T follicular helper cell (primary cell): ENCODE measurements at places on chromosomes 13 and 19.

GRCh38 chr13:77339408-77339807 lies 12.5 kb upstream of the MYCBP2 start:
- no peak for DNase-seq

- no peak for DNase-seq
These were observed 9.6 kb downstream of the CD37 start for GRCh38 chr19:49344505-49345423.

- DNase-seq: no peak
These were observed 29.1 kb upstream of the CSNK1A1L start for GRCh38 chr13:37134411-37135041.

- DNase-seq: no peak
These were observed 244.3 kb downstream of the RGCC start for GRCh38 chr13:41701676-41702075.

DNA sequence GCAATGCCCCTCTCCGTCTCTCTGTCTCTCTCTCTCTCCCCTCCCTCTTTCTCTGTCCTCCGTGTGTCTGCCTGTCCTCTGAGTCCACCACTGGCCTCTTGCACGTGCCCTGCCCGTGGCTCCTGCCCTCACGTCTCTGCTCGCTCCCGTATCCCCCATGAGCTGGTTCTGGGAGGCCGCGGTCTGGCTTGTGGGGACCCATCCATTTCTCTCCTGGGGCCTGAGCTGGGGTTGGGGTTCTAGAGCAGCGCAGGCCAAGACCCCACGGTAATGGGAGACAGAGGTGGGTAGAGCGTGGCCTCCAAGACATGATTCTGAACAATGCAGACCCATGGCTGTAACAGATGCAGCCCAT lies 19.0 kb downstream of the C2CD4C start:
- no peak for DNase-seq

DNA sequence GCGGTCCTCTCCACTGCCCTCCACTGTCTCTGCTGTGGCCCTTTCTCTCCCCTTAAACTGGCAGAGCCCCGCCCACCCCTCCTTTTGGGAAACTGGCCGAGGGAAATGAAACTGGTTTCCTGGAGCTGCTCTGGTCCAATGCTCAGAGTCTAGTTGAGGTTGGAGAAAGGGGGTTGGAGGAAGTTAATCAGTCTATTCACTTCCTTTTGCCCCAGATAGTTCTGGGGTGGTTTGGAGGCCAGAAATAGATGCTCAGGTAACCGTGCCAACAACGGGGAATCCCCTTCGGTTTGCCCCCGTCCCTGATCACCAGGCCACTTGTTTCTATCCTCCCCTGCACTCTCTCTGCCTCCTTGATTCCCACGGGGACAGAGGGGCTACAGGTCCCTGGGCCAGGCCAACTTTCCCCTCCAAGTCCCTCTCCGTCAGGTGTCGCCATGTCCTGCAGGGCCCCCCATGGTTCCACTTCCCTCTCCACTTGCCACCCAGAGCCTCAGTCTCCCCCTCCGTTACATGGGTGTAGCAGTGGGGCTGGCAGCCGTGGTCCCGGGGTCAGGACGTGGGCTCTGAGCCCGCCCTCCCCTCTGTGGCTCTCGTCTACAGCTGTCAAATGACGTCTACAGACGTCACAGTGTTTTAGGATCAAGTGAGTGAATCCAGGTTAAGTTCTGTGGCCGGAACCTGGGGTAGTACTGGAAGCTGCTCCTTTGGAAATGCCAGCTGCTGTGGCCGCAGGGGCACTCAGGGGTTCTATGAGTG lies at the start of gene IL4I1:
Gene IL4I1, minus strand, starts transcription at position 25 of the 759 bp plus-strand sequence. CDS start 727 bp downstream, outside the sequence.
- DNase-seq: peak; percentile 44

- DNase-seq: no peak
These were observed 621 bp downstream of the FBL start for GRCh38 chr19:39845584-39845932.

GRCh38 chr19:1608359-1609102 lies 3.3 kb upstream of the UQCR11 start:
- DNase-seq: no peak

DNA sequence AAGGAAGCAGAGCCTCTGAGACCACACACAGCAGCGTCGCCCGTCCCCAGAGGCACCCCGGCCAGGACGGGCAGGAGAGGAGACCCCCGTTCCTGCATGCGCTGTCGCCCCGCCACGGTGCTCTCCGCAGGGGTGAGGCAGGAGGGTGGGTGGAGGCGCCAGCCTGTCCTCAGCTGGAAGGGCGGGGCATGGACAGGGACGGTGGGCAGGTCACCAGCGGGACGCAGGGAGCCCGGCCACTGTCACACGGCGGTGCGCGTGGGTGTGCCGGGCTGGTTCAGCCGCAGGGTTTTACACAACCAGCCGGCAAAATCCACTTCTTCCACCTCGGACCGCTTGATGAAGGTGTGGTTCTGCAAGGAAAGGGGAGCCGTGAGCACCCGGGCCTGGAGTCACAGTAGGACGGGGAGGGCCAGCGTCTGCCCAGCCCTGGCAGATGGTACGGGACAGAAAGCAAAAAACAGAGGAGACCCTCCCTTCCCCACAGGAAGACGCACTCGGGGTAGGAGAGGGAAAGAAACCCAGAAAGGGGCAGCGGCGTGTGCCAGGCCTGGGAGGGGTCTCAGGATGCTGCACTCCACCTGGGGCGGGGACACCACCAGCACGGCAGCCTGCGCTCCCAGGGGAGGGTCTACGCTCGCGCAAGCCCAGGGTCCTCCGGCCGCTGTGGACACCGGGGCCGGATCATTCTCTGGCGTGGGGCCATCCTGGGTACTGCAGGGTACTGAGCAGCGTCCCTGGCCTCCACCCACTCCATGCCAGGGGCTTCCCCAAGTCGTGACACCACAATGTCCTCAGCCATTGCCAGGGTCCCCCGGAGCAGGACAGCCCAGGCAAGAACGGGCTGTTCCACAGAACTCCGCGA lies 23.9 kb upstream of the ZBTB7A start:
- DNase-seq: no peak

- no peak for DNase-seq
These were observed 32.1 kb downstream of the RDH8 start for GRCh38 chr19:10045371-10045770.

DNA sequence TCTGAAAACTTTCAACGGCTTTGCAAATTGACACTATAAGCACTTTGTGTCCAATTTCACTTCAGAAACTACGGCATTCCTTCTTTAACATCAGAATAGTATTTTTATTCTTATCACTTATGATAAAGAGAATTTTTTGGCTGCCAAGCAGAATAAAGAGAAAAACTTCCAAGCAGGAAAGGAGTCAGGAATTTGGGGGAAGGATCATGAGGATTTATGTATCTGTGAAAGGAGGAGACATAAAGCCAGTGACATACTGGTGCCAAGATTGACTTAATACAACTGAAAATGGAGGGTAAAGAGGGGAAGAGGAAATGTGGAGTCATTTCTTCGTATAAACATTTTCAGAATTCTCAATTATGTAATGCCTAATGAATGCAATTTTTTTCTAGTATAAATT lies 94.7 kb downstream of the RBM26 start:
- DNase-seq: no peak

- DNase-seq: no peak
These were observed 106.4 kb upstream of the SERP2 start for GRCh38 chr13:44267203-44267602.

DNA sequence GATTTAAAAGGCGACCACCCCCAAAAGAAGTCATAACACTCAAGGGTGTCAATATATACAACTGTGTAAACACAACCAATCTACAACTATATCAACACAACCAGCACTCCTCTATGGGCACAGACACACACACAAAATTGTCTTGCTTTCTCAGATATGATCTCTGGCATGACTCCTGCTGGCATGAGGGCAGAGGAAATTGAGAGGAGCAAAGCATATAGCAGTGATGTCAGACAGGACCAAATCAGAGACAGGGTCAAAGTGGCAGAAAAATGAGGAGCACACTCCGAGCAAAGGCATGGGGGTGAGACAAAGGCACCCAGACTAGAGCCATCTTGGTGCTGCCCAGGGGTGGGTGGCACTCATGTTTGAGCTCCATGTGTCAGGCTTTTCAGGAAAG lies 9.6 kb downstream of the IRGQ start:
- DNase-seq: no peak

DNA sequence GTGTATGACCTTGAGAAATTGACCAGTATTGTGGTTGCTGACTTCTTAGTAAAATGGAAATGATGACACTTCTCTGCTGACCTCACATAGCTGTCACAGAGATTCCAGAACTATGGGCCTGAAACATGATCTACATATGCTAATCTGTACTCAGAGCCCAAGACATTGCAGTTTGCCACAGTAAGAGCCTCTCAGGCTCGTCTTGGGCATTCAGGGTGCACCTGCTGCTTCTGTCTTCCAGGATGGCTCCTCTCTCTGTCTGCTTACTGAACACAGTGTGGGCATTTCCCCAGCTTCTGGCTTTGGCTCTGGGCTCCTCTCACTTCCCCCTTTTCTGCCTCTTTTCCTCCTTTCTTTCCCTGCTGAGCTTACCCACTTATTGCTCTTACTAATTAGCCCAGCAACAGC lies 22.3 kb upstream of the SLC46A3 start:
- DNase-seq: no peak
